ENCODE measurements at places on chromosomes 1 and 21.

GRCh38 chr1:31400393-31400792 is 12.6 kb upstream of the SERINC2 start:
- DNase-seq, result no peak

GRCh38 chr1:223010582-223011504 is 132.2 kb downstream of the TLR5 start:
- no peak for DNase-seq

DNA sequence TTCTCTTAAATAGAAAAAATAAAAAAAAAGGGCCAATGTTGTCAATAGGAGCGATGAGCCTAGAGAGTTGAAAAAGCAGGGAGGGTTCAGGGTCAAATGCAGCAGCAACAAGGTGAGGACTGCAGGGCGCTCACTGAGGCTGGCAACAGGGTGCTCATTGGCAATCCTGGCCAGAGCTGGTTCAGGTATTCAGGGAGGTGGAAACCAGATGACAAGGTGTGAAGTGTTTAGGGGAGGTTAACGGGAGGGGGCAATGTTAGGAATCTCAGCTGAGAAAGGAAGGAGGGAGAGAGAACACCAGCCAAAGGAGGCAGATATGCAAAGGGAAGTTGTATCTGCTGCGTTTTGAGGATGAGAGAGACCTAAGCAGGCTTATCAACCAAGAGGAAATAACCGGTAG is 129.8 kb upstream of the DAB1 start:
- DNase-seq, result no peak

- no peak for DNase-seq
Observed at GRCh38 chr1:56464294-56464693, 115.1 kb downstream of the PLPP3 start.

DNA sequence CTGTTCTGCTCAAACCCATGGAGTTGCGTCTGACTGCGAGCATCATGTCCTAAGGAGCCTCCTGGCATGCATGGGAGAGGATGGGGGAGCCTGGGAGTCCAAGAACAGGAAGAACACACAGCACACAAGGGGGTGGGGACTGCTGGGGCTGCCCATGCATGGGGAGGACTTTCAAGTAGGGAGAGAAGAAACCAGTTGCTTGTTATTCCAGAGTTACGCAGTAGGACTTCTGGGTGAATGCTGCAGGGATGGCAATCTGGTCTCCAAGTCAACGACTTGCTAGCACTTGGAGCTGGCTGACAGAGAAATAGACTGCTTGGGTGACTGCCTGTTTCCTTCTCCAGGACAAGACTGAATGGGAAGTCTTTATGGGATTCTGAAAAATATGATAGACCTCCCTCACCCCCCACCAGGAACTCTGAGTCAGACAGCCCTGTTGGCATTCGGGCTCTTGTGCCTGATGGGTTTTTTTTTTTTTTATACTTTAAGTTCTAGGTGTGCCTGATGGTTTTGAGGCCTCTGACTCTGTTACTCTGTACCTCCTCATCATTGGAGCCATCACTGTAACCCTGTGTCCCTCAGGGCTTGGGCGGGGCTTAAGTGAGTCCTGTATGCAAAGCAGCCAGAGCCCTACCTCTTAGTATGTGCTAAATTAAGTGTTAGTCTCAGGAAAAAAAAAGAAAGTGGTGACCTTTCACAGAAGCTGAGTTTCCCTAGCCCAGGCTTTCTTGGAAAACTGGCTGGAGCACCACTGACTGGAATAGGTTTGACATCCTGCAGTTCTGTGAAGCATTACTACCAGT is 30.3 kb downstream of the MAP3K21 start:
- DNase-seq, result no peak

DNA sequence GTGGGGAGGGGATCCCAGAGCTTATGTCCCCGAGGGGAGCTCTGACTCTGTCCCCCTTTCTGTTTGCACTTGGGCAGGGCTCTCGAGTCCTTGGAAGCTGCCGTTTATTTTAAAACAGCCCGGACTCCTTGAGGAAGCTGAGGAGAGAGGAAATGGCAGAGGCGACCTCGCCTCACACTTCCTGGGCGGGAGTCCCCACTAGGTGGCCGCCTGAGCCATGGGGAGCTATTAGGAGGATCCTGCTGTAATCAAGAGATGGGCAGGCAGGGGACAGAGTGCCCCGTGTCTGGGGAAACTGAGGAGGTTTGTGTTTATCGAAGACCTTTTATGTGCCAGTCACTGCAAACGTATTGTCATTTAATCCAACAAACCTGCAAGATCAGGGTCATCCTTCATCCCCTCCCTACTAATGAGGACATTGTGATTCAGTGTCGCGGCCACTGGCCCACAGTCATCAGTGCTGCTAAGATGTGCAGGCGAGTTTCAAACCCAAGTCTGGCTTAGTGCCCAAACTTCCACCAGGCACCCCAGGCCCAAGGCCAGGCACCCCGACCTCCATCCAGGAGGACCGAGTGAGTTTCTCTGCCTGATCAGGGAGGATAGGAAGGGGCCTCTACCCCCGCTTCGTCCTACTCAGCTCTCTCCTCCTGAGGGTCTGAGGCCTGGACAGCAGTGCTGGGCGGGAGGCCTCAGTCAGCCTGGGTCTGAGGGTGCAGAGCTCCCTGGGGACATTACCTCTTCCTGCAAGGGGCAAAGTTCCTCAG is 316.9 kb upstream of the VAMP3 start:
- no peak for DNase-seq

DNA sequence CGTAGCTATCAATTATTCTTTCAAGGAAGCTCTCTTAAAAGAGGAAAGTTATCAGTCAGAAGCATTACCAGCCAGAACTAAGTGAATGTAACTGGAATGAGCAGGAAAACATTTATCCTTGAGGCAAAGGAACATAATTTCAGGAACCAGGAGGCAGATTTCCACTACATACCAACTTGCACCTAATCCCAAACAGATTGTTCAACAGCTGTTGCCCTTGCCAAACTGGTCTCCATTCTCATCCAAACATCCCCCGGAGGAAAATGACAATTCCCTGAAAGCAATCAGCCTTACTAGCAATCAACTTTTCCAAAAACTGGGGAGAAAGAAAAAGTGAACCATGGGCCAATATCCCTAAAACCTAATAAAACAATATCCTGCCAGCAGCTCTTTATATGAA is 35.0 kb downstream of the ENAH start:
- peak; percentile 81 for DNase-seq

DNA sequence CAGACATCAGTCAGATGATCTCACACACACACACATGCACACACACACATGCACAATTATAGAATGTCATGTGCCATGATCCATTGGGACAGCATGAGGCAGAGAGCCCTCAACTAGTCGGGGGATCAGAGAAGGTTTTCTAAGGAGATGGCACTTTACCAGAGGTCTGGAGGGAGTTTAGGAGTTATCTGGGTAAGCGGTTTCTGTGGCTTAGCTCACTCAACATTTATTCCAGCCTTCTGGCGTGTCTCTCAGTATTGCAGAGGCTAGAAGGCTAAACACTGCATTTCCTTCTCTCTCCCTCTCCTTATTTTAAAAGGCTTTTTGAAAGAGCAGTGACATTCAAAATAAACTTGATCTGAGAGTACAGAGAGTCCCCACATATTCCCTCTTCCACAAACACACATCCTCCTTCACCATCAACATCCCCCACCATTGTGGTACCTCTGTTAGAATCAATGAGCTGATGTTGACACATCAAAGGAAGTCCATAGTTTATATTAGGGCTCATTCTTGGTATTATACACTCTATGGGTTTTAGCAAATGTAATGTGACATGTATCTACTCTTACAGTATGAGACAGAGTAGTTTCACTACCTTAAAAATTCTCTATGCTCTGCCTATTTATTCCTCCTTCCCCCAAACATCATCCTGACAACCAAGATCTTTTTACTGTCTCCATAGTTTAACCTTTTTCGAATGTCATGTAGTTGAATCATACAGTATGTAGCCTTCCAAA is 9.0 kb upstream of the PLA2G2A start:
- DNase-seq, result no peak

- DNase-seq, result no peak
Observed at GRCh38 chr1:222117809-222118208, 375.9 kb upstream of the DUSP10 start.

GRCh38 chr1:6858596-6858995 is 73.3 kb downstream of the CAMTA1 start:
- DNase-seq, result no peak

DNA sequence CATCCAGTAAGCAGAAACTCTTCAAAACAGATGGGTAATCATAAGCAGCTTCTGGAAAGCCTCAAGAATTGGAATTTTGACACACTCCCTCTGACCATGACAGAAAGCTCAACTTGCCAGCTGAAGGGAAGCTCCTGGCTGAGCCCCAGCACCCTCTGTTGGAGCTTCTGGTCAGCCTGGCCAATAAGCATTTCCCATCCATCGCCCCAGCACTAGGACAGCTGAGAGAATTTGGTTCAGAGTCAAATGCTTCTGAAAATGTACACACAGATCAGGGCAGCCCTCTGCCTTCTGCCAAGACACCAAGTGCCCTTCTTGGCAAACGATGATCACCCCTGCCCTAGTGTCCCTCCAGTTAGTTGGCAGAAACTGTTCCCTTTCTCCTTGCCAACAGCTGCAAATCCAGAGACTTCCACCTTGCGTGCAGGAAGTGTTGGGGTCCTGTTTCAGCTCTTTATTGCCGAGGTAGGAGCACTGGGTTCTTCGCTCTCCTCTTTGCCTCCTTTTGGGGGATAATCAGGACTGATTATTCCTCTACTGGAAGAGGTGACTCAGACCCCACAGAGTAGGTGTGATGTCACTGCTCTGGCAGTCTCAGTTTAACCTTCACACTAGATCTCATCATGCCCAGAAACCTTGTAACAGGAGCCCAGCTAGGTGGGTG is 11.9 kb downstream of the PIGV start:
- no peak for DNase-seq

DNA sequence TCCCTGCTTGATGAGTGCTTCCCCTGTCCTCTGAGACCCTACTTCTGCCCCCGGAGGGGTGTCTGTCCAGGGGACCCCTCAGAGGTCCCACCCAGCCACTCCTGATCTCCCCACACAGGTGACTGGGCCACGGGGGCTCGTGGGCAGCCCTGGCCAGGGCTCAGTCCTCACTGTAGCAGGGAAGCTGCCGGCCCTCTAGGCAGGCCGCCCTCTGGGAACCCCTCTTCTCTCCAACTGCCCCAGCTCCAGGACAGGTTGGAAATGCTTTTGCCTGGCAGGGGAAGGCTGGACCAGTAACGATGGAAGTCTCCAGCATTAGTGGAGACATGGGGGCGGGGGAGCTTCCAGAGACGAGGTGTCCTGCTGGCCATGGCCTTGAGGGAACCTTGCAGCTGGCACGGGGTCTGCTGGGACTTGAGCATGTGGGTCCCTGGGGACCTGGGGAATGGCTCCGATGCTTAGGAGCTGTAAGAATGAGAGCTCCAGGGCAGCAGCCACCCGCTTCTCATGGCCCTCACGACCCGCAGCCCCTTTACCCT is 3.1 kb upstream of the FNDC10 start:
- no peak for DNase-seq

GRCh38 chr1:62417351-62417999 is 19.4 kb upstream of the USP1 start:
- no peak for DNase-seq

GRCh38 chr1:87327376-87328271 is 1.1 kb upstream of the LMO4 start:
- DNase-seq, result no peak

- DNase-seq, result peak; percentile 60
Observed at GRCh38 chr1:31201931-31202360, 37.7 kb downstream of the NKAIN1 start.

DNA sequence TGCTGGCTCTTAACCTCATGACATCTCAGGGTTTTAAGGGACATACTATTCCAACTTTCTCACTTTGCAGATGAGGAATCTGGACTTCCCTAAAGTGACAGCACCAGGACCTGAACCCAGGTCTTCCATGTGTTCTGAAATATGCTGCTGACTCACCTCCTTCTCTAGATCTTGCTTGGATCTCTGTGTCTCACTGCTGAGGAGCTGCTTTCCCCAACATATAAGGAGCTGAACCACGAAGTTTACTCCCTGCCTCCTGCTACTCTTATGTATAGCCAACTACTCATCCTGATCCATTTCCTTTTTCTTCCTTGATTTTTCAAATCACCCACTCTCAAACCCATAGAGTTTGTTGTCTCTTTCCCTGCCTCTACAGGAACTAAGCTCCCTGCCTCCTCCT is 38.2 kb downstream of the ALG14 start:
- no peak for DNase-seq

GRCh38 chr1:81801651-81802456 is 1.1 kb downstream of the ADGRL2 start:
- no peak for DNase-seq

DNA sequence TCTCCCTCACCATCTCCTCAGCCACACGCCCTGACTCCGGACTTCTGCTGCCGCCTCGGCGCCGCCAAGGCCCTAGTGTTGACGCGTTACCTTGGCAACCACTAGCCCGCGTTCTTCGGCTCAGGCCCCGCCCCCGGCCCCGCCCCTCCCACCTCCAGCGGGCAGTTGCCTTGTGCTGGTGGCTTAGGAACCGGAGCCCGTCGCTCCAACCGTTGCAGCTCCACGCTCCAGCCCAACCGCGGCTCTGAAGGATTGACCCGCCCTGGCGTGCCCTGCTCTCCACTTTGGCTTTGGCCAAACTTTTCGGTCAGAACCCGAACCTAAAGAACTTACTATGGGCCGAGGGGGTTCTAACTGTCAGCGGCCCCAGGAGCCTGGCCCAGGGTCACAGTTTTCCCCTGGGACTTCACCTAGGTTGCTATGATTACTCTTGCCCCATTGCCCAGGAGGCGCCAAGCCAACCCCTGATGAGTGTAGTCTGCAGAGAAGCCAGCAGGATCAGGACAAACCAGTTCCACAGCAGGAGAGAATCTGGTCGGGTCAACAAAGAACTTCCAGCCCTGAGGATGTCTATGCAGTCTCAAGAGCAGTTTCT is at the start of gene CFAP45:
TSS of gene CFAP45 (minus strand) at position 80 of the 595 bp plus-strand sequence. CDS start at position 13, 67 bp downstream.
- DNase-seq, result no peak

DNA sequence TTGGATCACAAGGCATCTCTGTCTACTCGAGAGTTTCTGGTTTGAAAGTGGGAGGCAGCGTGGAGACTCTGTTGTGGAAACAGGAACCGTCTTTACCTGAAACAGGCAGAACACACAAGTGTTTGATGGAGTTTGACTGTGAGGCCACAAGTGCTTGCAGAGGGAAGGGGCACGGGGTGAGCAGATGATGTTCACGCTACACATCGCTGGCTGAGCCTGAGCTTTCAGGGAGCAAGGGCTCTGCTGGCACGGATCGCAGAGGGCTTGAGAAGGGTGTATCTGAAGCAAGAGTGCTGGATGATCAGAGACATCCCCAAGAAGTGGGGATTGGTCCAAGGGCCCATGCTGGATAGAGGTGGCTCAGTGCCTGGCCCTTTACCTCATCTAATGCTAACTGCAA is 59.3 kb downstream of the IGSF21 start:
- no peak for DNase-seq

- DNase-seq, result no peak
Observed at GRCh38 chr1:24325587-24326449, 6.7 kb downstream of the GRHL3 start.

GRCh38 chr1:10057796-10058195 is 25.0 kb downstream of the UBE4B start:
- no peak for DNase-seq

DNA sequence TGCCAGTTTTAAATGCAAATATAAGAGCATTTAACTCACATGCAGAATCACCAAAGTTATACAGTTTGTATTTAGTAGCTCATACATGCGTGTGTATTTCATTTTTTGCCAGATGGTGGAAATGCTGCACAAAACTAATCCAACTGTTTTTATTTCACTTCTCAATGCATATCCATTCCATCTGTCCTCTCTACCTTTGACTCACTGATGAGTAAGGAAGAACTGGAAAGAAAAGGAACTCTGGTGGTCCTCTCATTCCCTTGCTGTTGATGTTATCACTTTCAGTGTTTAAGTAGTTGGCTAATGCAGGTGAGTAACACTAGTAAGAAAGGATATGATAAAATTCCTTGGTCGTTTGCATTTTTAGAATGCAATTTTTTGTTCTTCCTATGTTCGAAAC is 5.7 kb upstream of the SLC1A7 start:
- no peak for DNase-seq

Data from NCI-H524 treated with DMSO at 0.1 percent for 48 hours (cell line).